ENCODE measurements at places on chromosomes 3 and 15. TPM values are rescaled to one million over a fixed set of nuclear protein-coding genes. Genes with fewer than 3 reads are reported as not detected.
A peak's percentile ranks its signal among the peaks of the same experiment; 100 is the strongest.

GRCh38 chr3:186951640-186952552 lies 21.6 kb downstream of the ST6GAL1 start:
- DNase-seq: no peak

DNA sequence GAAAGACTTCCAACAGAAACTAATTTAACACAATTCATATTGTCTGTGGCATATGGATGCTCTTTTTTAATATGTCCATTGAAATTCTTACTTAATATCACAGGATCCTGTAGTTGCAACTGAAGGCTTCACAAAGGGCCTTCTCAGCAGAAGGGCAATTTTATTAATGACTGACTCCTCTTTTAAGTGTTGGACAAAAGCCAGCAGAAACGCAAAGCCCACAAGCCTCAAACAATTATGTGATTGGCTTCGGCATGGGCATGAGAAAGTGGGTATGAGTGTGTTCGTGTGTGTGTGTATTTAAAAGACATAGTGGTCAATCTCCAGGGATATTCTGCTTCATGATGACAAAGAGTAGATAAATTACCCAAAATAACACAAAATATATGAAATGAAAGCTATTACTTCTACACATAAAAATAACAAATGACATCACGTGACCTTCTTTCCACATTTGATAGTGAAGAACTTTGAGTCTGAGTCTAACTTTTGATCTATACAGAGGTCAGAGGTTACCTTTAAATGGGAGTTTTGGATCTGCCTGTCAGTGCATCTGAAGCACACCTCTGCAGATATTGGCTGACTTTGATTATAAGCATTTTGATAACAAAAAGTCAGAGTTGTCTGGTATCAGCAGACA lies 496.9 kb downstream of the CADM2 start:
- DNase-seq: no peak

The IQGAP1 gene
- polyA plus RNA-seq: 68.5 TPM

GRCh38 chr3:113097960-113098447 lies 107.2 kb downstream of the GTPBP8 start:
- DNase-seq: peak; percentile 84

GRCh38 chr15:78453447-78453846 lies 15.4 kb downstream of the IREB2 start:
- DNase-seq: no peak

Measured in muscle of back (tissue), 13 donors.